Stomach (tissue), 19 donors: ENCODE measurements at places on chromosomes 4 and X.

- DNase-seq = no peak
Measured at GRCh38 chrX:16743604-16744325, 24.4 kb downstream of the SYAP1 start.

GRCh38 chrX:25003066-25003849, 12.5 kb downstream of the ARX start:
- no peak for DNase-seq

DNA sequence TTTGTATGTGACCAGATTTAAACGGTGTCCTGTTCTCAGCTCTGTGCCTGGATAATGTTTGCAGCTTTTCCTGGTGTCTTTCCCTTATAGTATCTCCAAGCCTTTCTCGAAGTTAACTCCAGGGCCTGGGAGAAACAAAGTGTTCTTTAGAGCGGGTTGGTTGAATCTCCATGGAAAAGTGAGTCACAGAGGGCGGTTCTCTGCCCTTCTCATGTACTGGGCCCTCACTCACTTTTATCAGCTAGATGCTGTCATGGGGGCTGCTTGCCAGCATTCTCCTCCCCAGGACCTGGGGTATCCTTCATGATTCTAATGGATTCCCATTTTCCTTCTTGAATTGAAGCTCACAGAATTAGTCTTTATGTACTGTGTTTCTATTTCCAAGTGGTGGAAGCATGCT, 46.1 kb upstream of the MAGEC2 start:
- no peak for DNase-seq

- no peak for DNase-seq
Measured at GRCh38 chr4:138751309-138751708, 264.3 kb upstream of the NOCT start.

- DNase-seq = no peak
Measured at GRCh38 chrX:34528081-34528480, 129.0 kb downstream of the TMEM47 start.

GRCh38 chrX:110825972-110826371, 30.4 kb upstream of the CHRDL1 start:
- no peak for DNase-seq

- DNase-seq = no peak
Measured at GRCh38 chr4:126495163-126495752, 1137.5 kb upstream of the INTU start.

- DNase-seq = no peak
Measured at GRCh38 chr4:48261281-48261680, 8.4 kb downstream of the TEC start.

DNA sequence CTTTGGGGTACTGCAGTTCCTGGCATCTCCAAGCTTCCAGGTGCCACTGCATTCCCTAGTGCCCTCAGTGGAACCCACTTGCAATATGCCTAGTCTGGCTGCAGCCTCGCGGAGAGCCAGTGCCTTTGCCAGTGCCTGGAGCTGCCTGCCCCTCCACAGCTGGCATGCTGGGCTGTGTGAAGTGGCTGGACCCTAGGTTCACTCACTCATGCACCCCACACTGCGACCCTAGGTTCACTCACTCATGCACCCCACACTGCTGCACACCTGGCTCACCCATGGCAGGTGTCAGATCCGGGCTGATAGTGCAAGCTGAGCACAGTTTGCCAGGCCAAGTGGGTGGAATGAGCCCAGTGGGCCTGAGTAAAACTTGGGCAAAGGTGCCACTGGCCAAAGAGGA, 253.0 kb upstream of the NDST4 start:
- no peak for DNase-seq

- DNase-seq = no peak
Measured at GRCh38 chr4:100872811-100873210, 355.0 kb upstream of the EMCN start.

DNA sequence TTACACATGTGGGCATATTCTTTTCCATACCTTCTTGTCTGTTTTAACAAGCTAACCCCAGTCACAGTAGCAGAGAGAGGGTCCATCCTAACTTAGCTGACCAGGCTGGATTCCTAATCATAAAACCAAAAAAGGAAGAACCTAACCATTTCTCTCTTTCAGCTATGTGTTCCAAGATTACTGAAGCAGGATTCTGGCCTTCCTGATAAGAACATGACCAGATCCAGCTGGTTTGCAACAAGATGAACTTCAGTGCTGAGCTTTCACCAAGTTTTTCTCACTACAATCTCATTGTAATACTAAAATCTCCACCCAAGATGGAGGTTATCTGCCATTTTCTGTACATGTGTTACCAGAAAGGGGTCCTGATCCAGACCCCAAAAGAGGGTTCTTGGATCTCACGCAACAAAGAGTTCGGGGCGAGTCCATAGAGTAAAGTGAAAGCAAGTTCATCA, 20.4 kb upstream of the UBA6 start:
- no peak for DNase-seq

- DNase-seq = no peak
Measured at GRCh38 chr4:114057746-114058145, 78.3 kb upstream of the ARSJ start.

DNA sequence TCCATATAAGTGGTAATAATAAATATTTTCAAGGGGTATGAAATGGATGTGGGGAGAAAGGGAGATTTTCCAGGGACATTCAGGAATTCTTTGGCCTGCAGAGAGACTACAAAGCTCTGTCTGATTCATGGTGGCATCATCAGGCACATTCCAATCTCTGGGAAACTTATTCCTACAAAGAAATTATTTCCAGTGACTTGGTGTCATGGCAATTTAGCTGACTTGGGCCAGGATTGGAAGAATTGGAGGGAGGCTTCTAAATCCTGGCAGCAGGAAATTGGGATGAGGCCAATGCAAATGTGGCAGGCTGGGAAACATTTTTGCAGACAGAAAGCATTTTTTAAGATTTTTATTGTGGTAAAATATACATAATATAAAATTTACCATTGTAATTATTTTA, 204.6 kb downstream of the RTL9 start:
- no peak for DNase-seq

DNA sequence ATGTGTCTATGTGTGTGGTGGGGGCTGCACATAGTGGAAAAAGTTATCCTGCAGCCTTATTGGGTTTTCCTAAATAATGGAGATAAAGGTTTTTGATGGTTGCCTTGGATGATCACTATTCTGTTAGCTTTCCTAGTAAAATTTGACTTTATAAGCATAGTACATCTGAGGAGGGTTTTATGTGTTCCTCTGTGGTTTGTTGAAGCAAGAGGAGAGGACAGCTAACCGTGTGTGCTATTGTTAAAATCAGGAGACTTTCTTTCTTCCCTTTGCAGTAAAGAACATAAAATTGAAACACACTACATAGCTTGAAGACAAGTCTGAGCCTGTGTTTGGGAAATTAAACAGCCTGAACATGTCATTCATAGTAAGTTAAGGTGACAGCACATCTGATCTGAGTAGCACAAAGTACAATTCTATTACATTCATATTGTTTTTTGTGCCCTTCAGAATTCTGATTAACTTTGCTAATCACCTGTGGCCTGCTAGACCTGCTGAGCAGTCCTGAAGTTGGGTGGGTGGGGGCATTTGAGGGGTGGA, 36.8 kb downstream of the C4orf51 start:
- no peak for DNase-seq

GRCh38 chrX:56833626-56834025, 104.6 kb downstream of the NBDY start:
- DNase-seq = no peak

GRCh38 chr4:97627750-97628149, 515.5 kb downstream of the STPG2 start:
- DNase-seq = no peak

GRCh38 chrX:2967998-2968909, 38.1 kb upstream of the ARSH start:
- no peak for DNase-seq

DNA sequence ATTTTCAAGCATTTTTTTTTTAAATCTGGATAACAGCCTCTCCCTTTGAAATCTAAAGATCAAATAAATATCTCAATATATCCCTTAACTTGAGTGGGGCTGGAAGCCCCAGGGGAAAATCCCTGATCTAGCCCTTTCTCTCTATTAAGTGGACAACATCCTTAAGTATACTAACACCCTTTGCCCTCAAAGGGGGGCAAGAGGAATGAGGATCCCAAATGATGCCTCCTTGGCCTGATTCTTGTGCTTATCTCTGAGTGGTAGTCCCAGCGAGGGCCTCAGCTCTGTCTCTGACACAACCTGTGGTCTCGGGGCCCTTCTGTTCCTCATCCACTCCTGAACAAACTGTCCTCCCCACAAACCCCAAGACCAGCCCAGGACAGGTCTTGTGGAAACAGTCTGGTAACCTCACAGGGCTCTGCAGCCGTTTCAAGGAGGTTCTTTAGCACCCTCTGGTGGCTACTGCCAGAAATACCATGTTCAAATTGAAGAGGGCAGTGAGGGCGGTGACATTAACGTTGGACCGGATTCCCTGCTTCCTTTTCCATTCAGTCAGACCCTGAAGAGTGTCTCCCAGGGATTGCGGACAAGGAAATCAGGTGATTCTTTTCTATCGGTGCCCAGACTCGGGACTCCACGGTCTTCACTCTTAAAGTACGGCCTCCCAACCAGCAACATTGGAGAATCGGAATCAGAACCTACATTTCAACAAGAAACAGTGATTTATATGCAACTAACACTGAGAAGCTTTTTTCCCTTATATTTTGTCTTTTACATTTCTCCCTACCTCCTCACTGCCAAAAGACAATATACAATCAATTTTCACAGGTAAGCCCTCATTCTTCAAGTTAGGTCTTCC, 13.0 kb downstream of the CXCL13 start:
- DNase-seq = peak; percentile 91

DNA sequence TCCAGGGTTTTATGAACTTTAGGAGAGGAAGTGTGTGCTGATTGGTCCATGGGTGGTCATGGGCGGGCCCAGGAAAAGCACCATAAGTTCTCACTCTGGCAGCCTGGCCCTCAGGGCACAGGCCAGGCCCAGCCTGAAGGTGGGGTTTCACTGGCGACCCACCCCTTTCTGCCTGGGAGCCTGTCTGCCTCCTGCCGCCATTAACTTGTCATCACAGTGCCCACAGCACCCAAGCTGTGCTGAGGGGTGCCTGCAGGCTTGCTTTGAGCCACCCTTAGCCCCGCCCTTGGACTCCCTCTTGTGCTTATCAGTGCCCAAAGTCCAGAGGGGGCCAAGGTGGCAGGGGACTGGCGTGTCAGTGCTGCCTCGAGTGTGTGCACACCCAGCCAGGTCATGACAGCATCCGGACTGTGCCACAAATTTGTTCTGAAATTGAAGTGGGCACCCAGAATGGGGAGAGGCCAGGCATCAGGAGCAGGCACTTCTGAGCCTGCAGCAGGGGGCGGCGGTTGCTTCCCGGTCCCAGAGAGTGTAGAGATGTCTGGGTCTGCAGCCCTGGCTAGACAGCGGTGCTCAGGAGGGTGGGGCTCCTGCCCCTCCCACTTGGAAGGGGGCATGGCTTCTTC, 455.6 kb downstream of the TMA16 start:
- no peak for DNase-seq

GRCh38 chr4:80566203-80566872, 230.8 kb downstream of the CFAP299 start:
- DNase-seq = no peak

- no peak for DNase-seq
Measured at GRCh38 chr4:23392860-23393458, 496.9 kb downstream of the PPARGC1A start.

- no peak for DNase-seq
Measured at GRCh38 chr4:71356924-71357663, 18.3 kb downstream of the SLC4A4 start.

DNA sequence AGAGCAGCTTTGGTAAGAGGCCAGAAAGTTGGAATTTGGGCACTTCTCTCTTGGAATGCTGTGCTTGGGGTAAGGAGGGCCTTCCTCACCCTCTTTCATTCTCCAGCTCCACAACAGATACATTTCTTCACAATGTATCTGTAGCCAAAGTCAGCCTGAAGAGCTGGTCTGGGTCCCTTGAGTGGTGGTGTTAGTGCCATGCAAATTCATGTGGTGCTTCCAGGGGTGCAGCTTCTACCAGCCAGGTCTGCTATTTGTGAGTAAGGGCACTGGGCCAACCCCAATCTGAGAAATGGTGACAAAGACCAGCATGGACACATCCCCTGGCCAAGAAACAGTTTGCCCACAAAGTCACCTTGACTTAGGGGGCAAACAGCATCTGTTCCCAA, 17.8 kb downstream of the AMER1 start:
- DNase-seq = no peak

DNA sequence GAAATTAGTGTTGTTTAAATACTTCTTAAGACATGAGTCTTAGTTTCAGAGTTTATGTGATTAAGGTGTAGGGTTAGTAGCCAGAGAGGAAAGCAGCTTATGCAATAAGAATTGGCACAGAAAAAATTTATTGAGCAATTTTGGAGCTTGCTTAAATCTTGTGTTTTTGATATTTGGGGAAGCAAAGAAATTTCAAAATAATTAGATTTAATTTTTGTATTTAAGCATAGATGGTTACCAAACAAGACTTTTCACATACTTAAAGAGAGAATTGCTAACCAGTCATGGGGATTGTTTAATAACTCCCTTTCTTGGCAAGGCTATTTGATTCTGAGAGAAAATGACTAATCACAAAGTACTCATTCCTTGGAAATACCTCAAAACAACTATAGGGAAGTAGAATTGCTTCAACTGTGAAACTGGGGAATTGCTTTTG, 202.0 kb upstream of the GRID2 start:
- DNase-seq = no peak

GRCh38 chr4:169238445-169238844, 32.3 kb downstream of the SH3RF1 start:
- no peak for DNase-seq

DNA sequence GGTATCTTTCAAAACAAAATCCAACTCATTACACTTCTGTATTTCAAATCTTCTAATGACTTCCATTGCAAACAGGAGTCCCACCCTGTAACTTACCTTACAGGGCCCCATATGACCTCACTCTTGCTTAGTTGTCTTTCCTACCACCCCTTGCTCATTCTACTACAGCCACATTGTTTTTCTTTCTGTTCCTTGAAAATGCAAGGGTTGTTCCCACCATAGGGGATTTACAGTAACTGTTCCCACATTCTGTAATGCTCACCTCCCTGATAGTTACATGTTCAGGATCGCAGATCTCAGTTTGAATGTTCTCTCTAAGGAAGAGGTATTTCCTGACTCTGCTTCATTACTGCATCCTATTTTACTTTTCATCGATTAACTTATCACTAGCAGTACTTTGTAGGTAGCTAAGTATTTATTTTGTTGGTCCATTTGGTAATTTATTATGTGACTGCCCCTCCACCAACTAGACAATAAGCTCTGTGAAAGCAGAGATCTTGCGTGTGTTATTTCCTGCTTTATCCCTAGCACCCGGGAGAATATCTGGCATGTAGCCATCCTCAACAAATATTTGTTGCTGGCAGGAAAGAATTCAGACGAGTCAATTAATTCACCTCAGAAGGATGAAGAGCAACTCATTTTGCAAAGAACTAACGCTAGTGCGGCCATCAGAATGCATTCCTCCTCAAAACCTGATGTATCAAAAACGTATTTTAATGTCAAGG, 21.4 kb downstream of the MAOB start:
- no peak for DNase-seq
